Panc1 (cell line): ENCODE measurements at places on chromosomes 5 and 9. TPM values are rescaled to one million over a fixed set of nuclear protein-coding genes. Genes with fewer than 3 reads are reported as not detected.

GRCh38 chr9:24044576-24044975 lies 218.5 kb upstream of the ELAVL2 start:
- H3K27me3 ChIP-seq = no peaks in the 10 kb centered on the region
- no peak overlapping the region for H3K4me3 ChIP-seq
- H3K36me3 ChIP-seq = no peaks in the 10 kb centered on the region
- DNase-seq = no peak

DNA sequence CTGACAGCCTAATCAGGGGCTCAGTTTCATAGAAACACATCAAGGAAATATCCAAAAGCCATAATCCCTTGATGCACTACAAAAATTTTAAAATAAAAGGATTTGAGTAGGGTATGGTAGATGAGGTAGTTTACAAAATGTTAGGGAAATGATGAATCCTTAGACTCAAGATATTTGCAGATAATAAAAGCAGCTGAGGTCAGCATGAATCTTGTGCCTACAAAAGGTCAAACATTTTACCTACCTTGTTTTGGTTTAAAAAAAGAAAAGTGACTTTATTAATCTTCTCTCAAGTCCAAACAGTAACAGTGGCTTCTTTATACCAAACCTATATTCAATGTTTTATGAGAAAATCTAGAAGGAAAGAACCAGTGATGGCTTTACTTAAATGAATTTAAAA lies 135.5 kb downstream of the BNC2 start:
- H3K4me3 ChIP-seq = no peak overlapping the region
- H3K27ac ChIP-seq = no peak overlapping the region
- no peaks in the 10 kb centered on the region for H3K36me3 ChIP-seq
- no peak for DNase-seq

GRCh38 chr5:153901449-153901848 lies 137.3 kb downstream of the FAM114A2 start:
- no peak overlapping the region for H3K4me3 ChIP-seq
- DNase-seq = no peak
- H3K36me3 ChIP-seq = no peaks in the 10 kb centered on the region
- H3K27me3 ChIP-seq = no peaks in the 10 kb centered on the region; the same call in 1 of the 2 replicates
- no peaks in the 10 kb centered on the region for H3K4me1 ChIP-seq
- no peak overlapping the region for H3K27ac ChIP-seq

DNA sequence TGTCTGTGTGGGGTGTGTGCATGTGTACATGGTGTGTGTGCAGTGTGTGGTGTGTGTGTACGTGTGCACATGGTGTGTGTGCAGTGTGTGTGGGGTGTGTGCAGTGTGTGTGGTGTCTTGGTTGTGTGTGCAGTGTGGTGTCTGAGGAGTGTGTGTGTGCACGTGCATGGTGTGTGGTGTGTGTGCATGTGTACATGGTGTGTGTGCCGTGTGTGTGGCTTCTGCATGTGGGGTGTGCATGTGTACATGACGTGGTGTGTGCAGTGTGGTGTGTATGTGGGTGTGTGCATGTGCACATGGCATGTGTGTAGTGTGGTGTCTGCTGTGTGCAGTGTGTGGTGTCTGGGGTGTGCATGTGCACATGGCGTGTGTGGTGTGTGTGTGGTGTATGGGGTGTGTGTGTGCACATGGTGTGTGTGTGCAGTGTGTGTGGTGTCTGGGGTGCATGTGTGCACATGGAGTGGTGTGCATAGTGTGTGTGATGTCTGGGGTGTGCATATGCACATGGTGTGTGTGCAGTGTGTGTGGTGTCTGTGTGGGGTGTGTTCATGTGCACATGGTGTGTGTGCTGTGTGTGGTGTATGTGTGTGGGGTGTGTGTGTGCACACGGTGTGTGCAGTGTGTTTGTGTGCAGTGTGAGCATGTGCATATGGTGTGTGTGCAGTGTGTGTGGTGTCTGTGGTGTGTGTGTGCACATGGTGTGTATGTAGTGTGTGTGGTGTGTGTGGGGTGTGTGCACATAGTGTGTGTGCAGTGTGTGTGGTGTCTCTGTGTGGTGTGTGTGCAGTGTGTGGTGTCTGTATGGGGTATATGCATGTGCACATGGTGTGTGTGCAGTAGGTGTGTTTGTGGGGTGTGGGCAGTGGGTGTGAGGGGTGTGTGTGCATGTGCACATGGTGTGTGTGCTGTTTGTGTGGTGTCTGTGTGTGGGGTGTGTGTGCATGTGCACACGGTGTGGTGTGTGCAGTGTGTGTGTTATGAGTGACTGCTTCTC lies 40.6 kb upstream of the ZNG1F start:
- H3K27ac ChIP-seq = no peak overlapping the region
- no peak for DNase-seq
- H3K4me1 ChIP-seq = no peaks in the 10 kb centered on the region
- no peaks in the 10 kb centered on the region for H3K27me3 ChIP-seq

DNA sequence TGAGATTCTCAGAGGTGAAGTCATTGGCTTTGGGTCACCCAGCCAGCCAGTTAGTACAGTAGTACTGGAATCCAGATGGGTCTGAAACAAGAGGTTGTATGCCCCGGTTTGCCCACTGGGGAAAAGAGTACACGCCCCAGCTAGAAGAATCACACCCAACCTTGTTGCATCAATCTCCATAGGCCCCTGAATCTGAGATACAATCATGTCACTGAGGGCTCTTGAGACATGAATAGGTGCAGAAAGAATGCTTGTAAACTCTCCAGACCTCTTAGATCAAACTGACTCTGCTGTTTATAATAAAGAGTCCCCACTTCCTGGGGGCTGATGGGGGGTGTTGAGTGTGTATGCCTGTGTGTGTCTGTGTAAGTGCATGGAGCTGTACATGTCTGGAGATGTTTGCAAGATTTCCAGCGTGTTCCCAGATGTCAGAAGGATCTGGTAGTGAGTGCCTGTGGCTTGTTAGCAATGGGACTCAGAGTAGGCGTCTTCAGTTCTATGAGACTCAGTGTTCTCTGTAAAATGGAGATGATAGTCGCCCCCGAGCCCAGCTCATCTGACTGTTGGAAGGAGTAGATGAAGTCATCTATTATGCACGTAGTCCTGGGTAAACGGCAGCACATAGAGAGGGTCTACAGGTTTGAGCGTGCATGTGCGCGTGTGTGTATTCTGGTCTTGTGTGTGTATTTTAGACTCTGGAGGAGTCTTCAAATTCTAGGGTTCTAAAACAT lies 48.2 kb downstream of the COL27A1 start:
- H3K4me1 ChIP-seq = no peaks in the 10 kb centered on the region
- no peaks in the 10 kb centered on the region for H3K36me3 ChIP-seq
- H3K27me3 ChIP-seq = no peaks in the 10 kb centered on the region
- H3K4me3 ChIP-seq = no peak overlapping the region
- no peak for DNase-seq
- no peak overlapping the region for H3K27ac ChIP-seq

FBN2 gene
- 0.08 TPM for total RNA-seq

- H3K27me3 ChIP-seq = no peaks in the 10 kb centered on the region
- H3K36me3 ChIP-seq = no peaks in the 10 kb centered on the region
- no peak for DNase-seq
These were observed 77.1 kb upstream of the FST start for GRCh38 chr5:53403291-53403690.

DNA sequence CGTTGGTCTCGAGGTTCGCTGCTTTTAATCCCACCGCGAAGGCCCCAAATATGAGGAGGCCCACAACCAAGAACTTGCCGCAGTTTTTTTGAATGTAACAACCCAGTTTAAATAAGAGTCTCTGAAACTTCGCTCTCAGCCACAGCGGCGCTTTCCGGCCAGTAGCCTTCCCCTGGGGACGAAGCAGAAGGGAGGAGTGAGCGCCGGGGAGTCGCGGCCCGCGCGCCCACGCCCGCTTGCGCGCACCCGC lies 10.4 kb downstream of the PTCH1 start:
- H3K4me1 ChIP-seq = peaks cover 15% of the 10 kb centered on the region
- H3K27ac ChIP-seq = peak overlapping the region; percentile 78
- H3K27me3 ChIP-seq = no peaks in the 10 kb centered on the region
- no peak for DNase-seq
- no peaks in the 10 kb centered on the region; the same call in 1 of the 2 replicates for H3K36me3 ChIP-seq

DNA sequence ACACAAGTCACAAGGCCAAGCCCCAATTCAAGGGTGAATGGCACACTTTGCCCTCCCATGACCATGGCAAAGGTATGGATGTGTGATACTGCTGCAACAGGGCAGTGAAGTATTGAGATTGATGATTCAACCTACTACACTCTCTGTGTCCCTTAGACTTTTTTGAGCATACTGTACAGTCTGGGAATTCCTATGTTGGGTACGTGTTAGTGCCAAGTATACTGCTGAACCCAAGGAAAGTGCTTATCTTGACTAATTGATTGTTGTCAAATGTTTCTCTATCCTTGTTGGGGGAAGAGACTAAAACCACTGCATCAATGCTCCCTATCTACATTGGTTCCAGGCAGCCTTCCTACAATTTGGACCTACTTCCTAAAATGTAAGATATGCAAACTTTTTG lies 93.7 kb downstream of the NDFIP1 start:
- no peaks in the 10 kb centered on the region for H3K4me1 ChIP-seq
- H3K27ac ChIP-seq = no peak overlapping the region
- DNase-seq = no peak
- H3K4me3 ChIP-seq = no peak overlapping the region
- H3K36me3 ChIP-seq = no peaks in the 10 kb centered on the region

DNA sequence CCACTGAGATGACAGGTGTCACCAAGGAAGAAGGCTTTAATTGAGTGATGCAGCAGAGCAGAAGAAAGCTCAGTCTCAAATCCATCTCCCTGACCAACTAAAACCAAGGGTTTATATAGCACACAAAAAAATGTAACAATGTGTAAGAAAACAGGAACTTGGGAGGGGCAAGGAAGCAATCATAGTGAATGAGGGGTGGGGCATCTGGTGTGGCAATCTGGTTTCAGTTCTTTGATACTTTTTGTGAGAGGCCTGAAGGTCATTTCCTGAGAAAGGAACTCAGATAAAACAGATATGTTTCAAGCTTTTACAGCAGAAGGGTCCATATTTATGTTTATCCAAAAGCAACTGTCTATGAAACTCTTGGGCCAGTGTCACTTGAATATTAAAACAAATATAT lies 19.7 kb downstream of the CD180 start:
- DNase-seq = no peak
- H3K27me3 ChIP-seq = no peaks in the 10 kb centered on the region
- H3K4me3 ChIP-seq = no peak overlapping the region
- no peaks in the 10 kb centered on the region for H3K4me1 ChIP-seq
- H3K36me3 ChIP-seq = no peaks in the 10 kb centered on the region

PCDHB7 gene
- 1.3 TPM for total RNA-seq

TMEM252 gene
- total RNA-seq = not detected

DNA sequence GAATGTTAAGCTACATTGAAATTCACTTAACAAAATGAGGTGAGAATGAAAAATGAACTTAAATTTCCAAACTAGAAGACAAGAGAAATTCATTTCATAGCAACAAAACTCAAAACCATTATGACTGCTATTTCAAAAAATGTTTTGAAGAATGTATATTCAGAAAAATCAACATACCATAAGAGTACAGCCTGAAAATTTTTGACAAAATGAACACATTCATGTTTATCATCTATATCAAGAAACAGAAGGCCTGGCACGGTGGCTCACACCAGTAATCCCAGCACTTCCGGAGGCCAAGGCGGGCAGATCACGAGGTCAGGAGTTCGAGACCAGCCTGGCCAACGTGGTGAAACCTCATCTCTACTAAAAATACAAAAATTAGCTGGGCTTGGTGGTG lies 4.2 kb upstream of the IL6ST start:
- H3K27ac ChIP-seq = no peak overlapping the region; the same call in 1 of the 2 replicates
- H3K4me1 ChIP-seq = peaks cover 13% of the 10 kb centered on the region
- no peaks in the 10 kb centered on the region for H3K36me3 ChIP-seq
- H3K27me3 ChIP-seq = no peaks in the 10 kb centered on the region
- DNase-seq = no peak

GRCh38 chr5:53087621-53088121 lies 21.9 kb downstream of the MOCS2 start:
- H3K36me3 ChIP-seq = peaks cover 7% of the 10 kb centered on the region; the same call in 1 of the 2 replicates
- DNase-seq = no peak
- peaks cover 11% of the 10 kb centered on the region for H3K4me1 ChIP-seq
- H3K4me3 ChIP-seq = no peak overlapping the region
- no peak overlapping the region for H3K27ac ChIP-seq

- H3K4me1 ChIP-seq = no peaks in the 10 kb centered on the region
- no peak for DNase-seq
These were observed 491.9 kb downstream of the PDE4D start for GRCh38 chr5:59401637-59402036.

DBH gene
- total RNA-seq = not detected

TRAF1 gene
- 4.7 TPM for total RNA-seq

GRCh38 chr9:91515074-91515687 lies 91.5 kb upstream of the NFIL3 start:
- peak; percentile 12 for DNase-seq
- no peaks in the 10 kb centered on the region for H3K27me3 ChIP-seq
- no peaks in the 10 kb centered on the region for H3K4me1 ChIP-seq
- H3K36me3 ChIP-seq = no peaks in the 10 kb centered on the region
- no peak overlapping the region for H3K4me3 ChIP-seq

DNA sequence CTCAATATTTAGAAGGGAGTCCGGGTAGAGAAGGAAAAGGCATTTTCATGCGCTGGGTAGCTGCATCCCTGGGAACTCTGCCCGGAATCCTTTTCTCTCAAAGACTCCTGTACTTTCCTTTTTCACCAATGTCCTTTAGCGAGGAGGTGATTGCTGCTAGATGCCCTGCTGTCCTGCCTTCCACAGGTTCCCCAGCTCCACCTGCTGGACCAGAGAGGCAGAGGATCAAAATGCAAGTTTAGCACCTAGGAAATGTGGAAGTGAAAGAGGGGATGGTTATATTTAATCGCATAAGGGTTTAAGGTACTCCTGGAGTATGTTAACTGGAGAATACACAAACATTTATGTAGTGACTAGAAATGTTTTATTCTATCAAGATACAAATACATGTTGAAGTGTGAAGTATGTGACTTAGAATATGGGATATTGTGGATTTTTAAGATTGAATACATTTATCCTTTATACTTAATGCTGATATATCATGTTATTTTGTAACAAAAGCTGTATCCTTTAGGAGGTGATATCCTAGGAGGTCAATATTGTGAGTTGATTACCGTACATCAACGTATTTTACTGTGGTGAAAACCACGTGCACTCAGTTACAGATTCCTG lies 145.7 kb downstream of the ARHGAP26 start:
- DNase-seq = peak; percentile 10
- no peaks in the 10 kb centered on the region; the same call in 1 of the 2 replicates for H3K36me3 ChIP-seq
- H3K27ac ChIP-seq = no peak overlapping the region
- H3K4me3 ChIP-seq = no peak overlapping the region

- peaks cover 47% of the 10 kb centered on the region for H3K4me1 ChIP-seq
- H3K27ac ChIP-seq = peak overlapping the region; percentile 94
- H3K4me3 ChIP-seq = no peak overlapping the region
- no peaks in the 10 kb centered on the region for H3K36me3 ChIP-seq
- DNase-seq = no peak
- H3K27me3 ChIP-seq = no peaks in the 10 kb centered on the region
These were observed 115.4 kb downstream of the ZNF608 start for GRCh38 chr5:124630767-124631704.

CCDC171 gene
- 1.5 TPM for total RNA-seq

DNA sequence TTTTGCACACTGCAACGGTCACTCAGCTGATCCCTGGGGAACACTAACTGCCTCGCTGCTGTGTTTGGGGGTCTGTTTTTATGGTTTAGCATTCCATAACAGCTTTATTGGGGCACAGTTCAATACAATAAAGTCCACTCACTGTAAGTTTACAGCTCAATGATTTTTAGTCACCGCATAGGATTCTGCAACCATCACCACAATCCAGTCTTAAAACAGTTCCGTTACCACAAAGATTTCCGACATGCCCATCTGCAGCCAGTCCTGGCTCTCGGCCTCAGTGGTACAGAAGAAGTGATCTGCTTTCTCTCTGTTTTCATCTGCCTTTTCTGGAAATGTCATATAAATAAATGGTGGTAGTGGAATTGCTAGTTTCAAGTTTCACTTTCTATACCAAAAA lies 23.6 kb downstream of the OR2V2 start:
- no peaks in the 10 kb centered on the region for H3K36me3 ChIP-seq
- H3K27ac ChIP-seq = peak overlapping the region; percentile 88
- no peak for DNase-seq
- H3K4me1 ChIP-seq = peaks cover 19% of the 10 kb centered on the region
